ENCODE measurements at places on chromosomes 5 and 9.

- DNase-seq = no peak
These were observed 16.7 kb upstream of the KIF27 start for GRCh38 chr9:83937861-83938455.

- no peak for DNase-seq
These were observed 2.5 kb downstream of the FRMD3 start for GRCh38 chr9:83535736-83536135.

- DNase-seq = no peak
These were observed 443.8 kb upstream of the CYLC2 start for GRCh38 chr9:102551346-102551745.

DNA sequence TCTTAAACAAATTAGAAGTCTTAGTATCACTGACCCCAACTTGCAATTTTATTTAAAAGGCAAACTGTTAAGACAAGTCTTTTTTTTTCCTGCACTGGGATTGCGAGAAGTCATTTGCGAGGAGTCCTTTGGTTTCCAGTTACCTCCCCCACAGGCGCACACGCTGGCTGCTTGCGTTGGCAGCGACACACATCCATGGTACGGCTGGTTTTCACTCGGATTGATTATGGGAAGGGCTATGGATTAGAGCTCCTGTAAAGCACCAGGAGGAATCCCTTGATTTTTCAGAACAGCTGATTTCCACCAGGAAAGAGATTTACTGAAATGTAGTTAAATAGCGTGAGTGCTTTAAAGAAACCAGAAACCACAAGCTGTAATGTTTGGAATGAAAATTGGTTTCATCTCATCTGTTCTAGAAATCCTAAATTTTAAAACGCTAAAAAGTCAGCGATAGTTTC, 737 bp downstream of the SLC1A3 start:
- DNase-seq = no peak

GRCh38 chr5:59387127-59387526, 506.4 kb downstream of the PDE4D start:
- no peak for DNase-seq

- no peak for DNase-seq
These were observed 141.7 kb downstream of the NTRK2 start for GRCh38 chr9:84811072-84811750.

GRCh38 chr5:125409861-125410536, 663.6 kb upstream of the ZNF608 start:
- no peak for DNase-seq

GRCh38 chr9:128193469-128194096, 2.2 kb upstream of the CIZ1 start:
- DNase-seq = no peak

DNA sequence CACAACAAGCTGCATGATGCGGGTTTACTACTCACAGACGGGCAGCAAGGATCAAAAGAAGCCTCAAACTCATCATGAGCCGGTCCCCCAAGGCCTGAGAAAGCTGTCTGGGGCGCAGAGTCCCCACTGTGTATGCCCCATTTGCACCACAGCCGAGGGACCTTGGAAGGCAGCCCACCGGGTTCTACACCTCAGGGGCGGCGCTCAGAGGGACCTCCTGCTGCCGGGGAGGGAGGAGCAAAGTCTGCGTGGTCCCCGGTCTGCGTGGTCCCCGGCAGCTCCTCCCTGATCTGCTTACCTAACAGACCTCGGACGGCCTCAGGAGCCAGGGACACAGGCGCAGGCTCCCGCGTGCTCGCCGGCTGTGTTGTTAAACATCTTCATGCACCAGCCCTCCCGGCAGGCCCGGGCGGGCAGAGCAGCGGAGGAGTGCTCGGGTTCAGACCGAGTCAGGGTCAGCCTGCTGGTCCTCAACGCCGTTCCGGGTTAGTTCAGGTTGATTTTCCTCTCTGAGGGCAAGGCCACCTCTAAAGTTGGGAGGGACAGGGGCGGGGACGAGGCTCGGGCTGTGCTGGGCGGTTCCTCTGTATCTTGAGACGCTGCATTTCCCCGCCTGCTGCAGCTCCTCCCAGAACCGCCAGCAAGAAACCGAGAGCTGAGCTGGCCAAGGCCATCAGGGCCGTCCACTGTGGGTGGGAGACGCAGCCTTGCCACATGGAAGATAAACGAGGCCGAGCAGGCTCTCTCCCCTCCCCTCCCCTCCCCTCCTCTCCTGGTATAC, 74.6 kb downstream of the MRPL36 start:
- DNase-seq = peak; percentile 50

GRCh38 chr5:72244862-72245371, 75.1 kb downstream of the MRPS27 start:
- no peak for DNase-seq

- no peak for DNase-seq
These were observed 52.2 kb downstream of the CDC42SE2 start for GRCh38 chr5:131316026-131316425.

GRCh38 chr5:107457138-107457537, 213.6 kb downstream of the EFNA5 start:
- no peak for DNase-seq

GRCh38 chr5:1781107-1781506, 18.5 kb downstream of the MRPL36 start:
- no peak for DNase-seq

DNA sequence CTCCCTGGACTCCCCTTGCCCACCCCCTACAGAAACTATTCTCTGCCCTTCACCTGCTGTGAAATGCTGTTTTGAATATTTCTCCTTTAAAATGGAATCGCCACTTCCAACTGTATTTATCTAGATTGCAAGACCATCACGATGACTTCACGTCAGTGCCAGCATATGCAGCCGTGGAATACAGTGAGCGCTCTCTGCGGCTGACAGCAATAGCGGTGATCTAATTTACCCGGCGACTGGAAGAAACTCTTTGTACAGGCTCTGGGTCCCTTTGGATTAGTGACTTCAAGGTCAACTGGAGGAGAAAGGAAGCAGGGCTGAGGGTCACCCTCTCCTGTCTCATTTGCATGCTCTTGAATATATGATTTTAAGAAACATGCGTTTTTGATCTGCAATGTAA, 192.0 kb downstream of the IRX1 start:
- DNase-seq = no peak
